ENCODE measurements at places on chromosomes 13 and 19.

GRCh38 chr19:30696514-30696913 lies 324.3 kb downstream of the ZNF536 start:
- no peak for DNase-seq

DNA sequence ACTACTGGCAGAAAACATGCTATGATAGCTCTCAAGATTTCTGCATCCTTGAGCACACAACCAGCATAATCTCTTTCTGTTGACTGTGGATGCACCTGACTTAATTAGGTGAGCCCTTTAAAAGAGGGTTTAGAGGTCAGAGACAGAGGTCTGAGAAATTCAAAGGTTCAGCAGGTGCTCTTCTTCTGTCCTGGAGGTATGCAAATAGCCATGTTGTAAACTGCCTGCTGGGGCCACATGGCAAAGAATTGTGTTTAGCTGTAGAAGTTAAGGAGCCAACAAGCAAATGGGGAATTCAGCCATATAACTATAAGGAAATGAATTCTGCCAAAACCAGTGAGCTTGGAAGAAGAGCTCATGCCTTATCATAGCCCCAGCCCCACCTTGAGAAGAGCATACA lies 11.6 kb upstream of the DCLK1 start:
- DNase-seq: no peak

DNA sequence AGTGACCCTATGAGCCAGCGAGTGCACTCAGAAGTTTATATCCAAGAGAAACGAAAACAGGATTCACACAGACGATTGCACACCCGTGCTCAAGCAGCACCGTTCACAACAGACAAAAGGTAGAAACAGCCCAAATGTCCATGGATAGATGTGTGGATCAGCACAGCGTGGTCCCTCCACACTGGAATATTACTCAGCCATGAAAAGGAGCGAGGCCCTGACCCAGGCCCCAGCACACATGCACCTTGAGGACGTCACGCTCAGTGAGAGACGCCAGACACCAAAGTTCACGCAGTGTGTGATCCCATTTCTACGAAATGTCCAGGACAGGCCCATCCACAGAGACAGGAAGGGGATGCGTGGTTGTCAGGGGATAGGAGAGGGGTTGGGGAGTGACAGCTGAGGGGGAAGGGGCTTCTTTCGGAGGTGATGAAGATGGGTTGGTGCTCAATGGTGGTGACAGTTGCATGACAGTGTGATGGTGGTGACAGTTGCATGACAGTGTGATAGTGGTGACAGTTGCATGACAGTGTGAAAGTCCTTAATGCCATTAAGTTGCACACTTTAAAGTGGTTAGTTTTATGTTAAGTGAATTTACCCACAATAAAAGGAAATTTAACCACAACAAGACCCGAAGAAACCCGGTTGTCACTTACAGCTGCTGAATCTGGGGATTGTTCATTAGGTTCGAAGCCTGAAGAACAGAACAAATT lies 18.9 kb upstream of the SLC39A3 start:
- DNase-seq: no peak

- no peak for DNase-seq
Measured at GRCh38 chr13:110854866-110855265, 60.0 kb downstream of the ANKRD10 start.

GRCh38 chr13:28794396-28794795 lies 25.7 kb upstream of the MTUS2 start:
- DNase-seq: no peak

GRCh38 chr19:58059003-58059670 lies at the start of gene ZNF135:
Gene ZNF135, plus strand, starts transcription at chr19:58059282. Its CDS starts 721 bp downstream, at chr19:58060003.
- DNase-seq: no peak

DNA sequence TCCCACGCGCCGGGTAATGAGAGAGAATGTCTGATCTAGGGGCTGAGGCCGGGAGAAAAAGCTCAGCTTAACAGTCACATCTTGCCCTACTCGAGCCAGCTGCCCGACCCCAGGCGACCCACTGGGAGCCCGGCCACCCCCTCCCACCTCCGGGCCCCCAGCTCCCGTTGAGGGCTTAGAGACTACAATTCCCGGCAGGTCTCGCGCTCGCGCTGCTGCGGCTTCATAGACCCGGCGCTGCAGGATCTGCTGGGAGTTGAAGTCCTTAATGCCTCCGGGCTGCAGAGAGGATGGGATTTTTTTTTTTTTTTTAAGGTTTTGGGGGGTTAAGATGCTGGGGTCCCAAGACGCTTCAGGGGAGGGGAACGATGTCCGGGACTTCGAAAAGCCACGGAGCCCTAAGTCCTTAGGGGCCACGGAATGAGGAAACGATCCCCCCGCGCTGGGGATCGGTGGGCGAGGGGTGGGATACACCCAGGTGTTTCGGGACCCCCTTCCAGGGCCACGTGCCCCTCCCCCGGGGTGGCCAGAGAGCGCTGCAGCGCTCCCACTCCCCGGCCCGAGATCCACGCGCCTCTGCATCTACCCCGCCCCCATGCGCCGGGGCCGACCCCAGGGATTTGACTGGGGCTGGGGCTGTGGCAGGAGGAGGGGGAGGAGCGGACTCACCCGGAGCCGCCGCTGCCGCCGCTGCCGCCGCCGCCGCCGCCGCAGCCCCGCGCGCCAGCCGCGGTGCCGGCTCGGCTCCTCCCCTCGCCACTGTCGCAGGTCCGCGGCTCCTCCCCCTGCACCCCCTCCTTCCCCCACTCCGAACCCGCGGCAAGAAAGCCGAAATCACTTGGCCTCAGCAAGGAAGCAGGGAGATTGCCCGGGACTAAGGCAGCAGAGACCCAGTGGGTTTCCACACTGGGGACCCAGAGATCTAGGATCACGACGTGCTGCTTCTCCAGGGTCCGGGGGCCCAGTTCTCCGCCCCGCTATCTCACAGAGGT lies at the start of gene SYT3:
Gene SYT3 (minus strand): TSS at position 761 of the 992 bp plus-strand sequence. CDS start 2,470 bp downstream, outside the sequence.
- DNase-seq: no peak

- DNase-seq: no peak
Measured at GRCh38 chr13:30049692-30050091, 199.3 kb upstream of the UBL3 start.

DNA sequence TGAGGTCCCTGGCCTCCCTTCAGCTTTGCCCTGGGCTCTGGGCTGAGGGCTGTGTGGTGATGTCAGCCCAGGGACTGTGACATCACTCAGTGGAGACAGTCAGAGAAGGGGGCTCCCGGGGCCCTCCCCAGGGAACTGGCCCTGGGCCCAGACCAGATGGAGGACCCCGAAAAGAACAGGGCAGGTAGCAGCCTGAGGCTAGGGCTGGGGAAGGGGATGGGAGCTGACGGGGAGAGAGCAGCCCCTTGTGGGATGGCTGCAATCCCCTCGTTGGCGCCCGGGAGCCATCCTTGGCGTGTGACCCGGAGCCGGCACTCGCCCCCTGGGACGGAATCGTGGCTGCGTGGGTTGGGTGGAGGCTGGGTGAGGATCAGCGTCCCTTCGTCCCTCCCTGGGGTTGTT lies 13.6 kb downstream of the CSNK1G2 start:
- no peak for DNase-seq

GRCh38 chr13:67574320-67575233 lies 344.4 kb upstream of the PCDH9 start:
- DNase-seq: no peak

GRCh38 chr13:25207291-25207810 lies 35.3 kb upstream of the AMER2 start:
- no peak for DNase-seq

- DNase-seq: no peak
Measured at GRCh38 chr19:47797996-47798903, 6.1 kb downstream of the TPRX1 start.

DNA sequence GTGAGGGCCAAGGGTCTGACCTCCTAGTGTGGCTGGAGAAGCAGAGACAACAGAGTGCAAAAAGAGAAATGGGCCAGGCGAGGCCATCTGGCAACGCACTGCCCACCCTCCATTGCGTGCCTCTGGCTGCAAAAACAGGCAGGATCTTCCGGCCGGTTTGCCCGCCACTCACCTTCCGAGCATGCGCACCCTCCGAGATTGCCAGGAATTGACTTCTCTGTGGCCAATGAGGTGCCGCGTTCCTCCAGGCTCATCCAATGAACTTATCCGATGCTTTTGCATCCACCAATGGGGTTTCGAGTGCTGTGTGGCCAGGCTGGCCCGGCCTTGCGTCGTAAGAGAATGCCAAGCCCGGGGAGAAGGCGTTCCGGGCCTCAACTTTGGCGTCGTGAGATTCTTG lies at the start of gene TEX101:
Gene TEX101 (plus strand): TSS at position 337 of the 400 bp plus-strand sequence. CDS start 1,030 bp downstream, outside the sequence.
- no peak for DNase-seq

- DNase-seq: no peak
Measured at GRCh38 chr13:46179969-46180763, 1.8 kb downstream of the LCP1 start.

GRCh38 chr19:17488593-17489391 lies 18.5 kb downstream of the SLC27A1 start:
- peak; percentile 82 for DNase-seq

GRCh38 chr13:37379841-37380240 lies 218.7 kb downstream of the POSTN start:
- no peak for DNase-seq

GRCh38 chr13:99346335-99347042 lies 39.3 kb upstream of the GPR183 start:
- DNase-seq: no peak

DNA sequence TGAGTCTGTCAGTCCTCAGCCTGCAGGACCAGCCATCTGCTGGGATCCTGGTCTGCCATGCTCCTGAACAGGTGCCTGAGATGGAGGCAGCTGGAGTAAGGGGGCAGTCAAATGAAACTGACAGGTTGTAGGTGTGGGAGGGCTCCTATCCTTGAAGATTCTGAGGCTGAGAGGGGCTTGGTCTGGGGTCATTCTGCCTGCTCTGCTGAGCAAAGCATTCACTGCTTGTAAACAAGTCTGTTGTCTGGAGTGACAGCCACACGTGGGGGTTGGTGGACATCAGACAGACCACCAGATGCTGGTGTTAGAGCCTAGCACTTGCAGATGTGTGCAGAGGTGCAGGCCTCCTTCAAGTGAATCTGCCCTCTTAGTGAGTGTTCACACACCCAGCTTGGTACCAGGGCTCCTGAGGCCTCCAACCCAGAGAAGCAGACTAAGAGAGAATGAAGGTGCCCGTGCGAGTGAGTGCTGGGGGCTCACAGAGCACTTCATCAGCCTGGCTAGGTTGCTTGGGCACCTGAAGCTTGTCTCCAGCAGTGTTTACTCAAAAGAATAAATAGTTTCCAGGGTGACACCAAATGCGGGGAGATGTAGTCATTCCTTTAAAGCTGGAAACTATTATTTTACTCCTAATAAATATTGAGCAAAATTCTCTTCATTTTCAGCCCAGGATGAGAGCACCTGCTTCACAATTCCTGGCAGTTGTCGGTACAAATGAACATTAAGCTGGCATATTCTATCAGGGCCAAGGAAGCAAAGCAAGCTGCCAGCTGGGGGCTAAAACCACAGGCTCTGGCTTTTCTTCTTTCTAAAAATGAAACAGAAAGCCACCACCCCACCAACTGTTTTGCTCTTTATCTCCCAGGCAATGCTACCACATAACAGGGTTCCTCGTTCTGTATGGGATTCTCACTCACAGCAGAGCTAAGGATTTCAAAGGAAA lies 82.3 kb downstream of the RNASEH2B start:
- DNase-seq: peak; percentile 17

- no peak for DNase-seq
Measured at GRCh38 chr13:36344173-36344572, 2.0 kb downstream of the SPART start.

DNA sequence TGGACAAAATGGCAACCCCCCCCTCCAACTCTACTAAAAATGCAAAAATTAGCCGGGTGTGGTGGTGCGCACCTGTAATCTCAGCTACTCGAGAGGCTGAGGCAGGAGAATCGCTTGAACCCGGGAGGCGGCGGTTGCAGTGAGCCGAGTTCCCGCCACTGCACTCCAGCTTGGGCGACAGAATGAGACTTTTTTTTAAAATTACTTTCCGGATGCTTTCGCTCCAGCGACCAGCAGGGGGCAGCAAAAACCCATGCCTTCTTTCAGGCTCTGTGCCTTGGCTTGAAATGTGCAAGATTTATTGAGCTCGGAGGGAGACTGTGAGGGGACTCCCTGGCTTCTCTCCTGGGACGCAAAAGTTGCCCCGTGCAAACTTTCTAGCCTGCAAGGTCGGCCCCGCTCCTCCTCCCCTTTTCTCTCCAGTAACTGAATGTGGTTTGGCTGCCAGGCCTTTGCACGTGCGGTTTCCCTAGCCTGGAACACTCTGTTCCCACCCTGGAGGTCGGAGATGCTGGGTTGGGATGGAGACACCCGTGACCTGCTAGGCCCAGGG lies 61.4 kb upstream of the NFIC start:
- no peak for DNase-seq

DNA sequence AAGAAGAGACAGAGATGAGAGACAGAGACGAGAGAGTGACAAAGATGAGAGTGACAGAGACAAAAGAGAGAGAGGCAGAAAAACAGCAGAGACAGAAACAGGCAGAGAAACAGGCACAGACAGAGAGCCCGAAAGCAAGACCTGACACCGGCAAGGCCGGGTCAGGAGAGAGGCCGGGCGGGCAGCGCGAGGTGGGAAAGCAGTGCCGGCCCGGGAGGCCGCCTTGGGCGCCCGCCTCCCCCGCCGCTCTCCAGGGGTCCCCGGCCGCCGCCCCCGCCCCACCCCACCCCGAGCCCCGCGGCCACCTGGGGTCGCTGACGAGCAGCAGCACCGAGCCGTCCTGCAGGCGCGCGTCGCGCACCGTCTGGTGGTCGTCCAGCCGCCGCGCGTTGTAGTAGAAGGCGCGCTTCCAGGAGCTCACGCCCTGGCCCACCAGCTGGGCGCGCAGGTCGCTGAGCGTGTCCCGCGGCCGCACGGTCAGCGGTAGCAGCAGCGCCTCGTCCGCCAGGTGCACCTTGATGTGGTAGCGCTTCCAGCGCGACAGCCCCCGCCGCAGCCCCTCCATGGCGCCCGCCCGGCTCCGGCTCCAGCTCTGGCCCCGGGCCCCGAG lies at the start of gene TINCR:
Gene TINCR (minus strand): TSS at position 594 of the 610 bp plus-strand sequence.
- no peak for DNase-seq

DNA sequence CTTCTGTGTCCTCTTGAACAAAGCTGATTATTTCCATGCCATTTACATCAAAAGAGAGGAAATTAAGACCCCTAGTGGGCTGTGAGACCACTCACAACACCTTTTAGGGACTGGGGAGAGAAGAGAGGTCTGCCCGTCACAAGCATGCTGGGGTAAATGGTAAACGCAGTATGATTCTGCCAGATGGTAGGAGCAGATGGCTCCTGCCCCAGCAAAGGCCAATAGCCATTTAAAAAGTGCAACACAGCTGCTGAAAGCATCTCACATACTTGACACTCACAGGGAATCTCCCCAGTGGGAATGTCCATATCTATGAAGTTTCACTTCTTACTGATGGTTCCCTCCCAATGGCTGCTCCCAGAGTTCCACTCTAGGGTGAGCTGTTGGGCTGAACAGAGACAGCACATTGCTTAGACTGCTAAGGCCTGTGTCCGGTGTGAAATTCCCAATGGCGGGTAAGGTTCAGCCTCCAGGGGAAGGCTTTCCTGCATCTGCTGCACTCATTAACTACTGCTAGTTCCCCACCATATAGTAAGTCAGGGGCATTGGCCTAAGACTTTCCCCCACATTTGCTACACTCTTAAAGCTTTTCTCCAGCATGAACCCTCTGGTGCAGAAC lies 7.4 kb downstream of the ZNF671 start:
- DNase-seq: no peak

- DNase-seq: no peak
Measured at GRCh38 chr13:43657485-43657884, 129.3 kb downstream of the ENOX1 start.

All from GM06990 (cell line).